ENCODE measurements at places on chromosomes 11 and 22.

- DNase-seq = no peak
Observed at GRCh38 chr11:126186025-126186698, 25.3 kb downstream of the RPUSD4 start.

DNA sequence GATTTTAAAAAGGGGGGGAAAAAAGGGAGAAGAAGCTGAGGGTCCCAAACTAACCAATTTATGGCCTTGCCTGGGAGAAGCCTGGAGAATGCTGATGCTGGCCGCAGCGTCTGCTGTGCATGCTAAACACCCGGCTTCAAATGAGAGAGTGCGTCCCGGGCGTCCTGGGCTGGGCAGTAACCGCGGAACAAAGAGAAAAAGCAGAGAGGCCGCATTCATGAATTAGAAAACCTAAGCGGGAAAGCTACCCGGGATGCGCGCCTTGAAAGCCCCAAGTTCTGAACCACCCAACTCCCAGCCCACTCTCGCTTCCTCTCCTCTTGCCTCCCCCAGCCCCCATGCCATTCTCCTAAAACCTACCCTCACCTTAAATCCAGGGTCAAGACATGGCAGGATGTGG lies 6.5 kb downstream of the MN1 start:
- DNase-seq = no peak

- no peak for DNase-seq
Observed at GRCh38 chr22:41003066-41003465, 51.9 kb downstream of the RBX1 start.

- no peak for DNase-seq
Observed at GRCh38 chr11:107370390-107370789, 87.2 kb downstream of the CWF19L2 start.

DNA sequence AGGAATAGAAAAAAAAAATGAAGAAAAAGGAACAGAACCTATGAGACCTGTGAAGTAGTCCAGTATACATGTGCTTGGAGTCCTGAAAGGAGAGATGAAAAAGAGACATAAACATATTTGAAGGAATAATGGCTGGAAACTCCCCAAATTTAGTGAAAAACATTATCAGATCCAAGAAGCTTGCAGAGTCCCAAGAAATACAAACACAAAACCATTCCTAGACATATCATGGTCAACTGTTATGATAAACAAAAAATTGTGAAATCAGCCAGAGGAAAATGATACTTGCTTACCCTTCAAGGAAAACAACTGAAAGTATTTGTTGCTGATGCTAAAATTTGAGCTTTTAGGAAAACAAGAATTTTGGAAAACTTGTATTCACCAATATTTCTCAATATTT lies 250.1 kb downstream of the DDX10 start:
- DNase-seq = no peak

DNA sequence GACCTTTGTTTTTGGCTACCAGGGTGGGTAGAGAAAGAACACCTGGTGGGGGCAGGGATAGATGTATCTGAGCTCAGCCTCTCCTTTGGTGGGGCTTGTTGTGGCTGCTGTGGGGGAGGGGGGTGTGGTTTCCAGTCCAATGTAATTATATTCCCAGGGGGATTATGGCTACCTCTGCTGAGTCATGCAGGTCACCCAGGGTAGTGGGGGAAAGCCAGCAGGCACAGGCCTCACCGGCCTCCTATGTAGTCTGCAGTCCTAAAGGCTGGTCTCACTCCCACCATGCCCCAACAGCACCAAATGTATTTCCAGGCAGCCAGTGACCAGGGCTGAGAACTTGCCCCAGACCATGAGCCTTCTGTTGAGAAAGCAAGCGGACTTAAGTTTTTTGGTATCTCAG lies 119.6 kb downstream of the DYNC2H1 start:
- DNase-seq = no peak

DNA sequence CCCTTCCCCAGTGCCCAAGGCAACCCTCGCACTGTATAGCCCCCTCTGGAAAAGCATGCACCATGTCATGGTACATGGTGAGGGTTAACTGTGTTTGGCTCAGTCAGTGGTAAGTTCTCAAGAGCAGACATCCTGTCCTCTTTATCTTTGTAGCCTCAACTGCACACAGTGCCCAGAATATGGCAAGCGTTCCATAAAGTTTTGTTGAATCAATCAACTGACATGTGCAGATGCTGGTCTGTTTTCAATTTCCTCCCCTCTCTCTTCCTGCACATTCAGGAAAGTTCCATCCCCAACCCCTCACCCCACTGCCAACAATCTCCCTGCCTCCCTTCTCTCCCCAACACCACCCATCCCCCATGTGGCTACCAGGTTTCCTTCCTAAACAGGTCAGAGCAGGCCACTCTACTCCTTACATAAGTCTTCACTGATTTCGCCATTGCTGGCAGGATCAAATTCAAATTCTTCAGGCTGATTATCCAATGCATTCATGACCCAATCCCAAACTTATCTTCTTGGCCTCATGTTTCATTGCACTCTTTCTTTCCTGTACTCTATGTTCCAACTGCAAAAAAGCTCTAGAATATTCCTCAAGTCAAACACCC lies 15.5 kb upstream of the TMPRSS5 start:
- no peak for DNase-seq
